ENCODE measurements at places on chromosomes 11 and 22.

GRCh38 chr11:57513911-57514537 is 1.5 kb downstream of the SLC43A1 start:
- no peak for DNase-seq

- no peak for DNase-seq
These were observed 61.5 kb upstream of the GRIA4 start for GRCh38 chr11:105548359-105548758.

GRCh38 chr11:130314184-130314749 is 450 bp downstream of the ZBTB44 start:
- peak; percentile 36 for DNase-seq

DNA sequence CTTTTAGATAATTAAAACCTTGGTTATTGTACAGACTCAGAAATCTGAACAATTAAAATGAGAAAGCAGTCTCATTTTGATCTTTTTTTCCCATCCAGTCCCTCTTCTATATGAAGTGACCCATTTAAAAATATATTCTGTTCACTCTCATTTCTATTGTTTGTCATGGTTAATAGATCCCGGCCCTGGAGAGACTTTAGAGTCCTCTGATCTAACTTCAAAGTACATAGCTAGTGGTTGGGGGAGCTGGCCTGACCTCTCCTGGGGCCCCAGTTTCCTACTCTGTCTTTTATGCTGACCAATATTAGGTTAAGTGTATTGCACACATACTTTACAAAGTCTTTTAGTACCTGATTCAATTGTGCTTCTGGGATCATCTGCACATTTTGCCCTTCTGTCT is 13.5 kb downstream of the MRPL48 start:
- DNase-seq, result no peak

DNA sequence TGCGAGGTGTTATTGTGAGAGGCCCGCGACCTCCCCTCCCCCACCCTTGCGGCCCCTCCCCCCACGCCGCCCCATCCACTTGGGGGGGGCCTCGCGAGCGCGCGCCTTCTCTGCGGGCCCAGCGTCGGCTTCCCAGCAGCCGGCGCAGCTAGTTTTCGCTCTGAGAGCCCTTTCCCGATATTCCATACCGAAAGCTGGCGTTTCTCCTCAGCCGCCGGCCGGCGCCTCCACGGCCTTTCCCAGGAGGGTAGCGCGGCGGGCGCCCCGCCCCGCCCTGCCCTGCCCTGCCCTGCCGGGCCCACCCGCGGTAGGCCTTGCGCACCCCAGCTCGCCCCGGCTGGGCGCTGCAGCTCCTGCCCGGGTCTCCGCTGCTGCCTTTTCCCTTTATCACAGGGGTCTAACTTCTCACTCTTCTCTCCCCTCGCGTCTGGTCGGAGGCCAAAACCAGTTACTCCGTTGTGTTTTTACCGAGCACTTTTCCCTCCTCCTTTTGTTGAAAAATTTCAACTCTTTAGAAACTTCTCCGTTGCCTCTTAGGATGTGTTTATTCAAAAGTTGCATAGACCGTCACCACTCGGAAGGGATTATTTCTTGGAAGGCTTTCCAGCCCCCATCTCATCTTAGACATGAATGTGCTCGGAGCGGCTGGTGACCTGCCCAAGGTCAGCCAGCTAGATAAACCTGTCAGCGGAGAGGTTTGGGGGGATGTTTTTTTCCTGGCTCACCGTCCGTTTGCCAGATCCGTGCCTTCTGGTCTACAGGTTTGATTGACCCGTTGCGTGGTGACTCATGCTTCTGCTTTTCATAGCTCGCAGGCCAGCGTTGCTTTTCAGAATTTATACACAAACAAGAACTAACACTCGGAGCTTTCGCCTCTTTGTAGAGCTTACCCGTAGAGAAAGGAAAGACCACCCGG is 648 bp downstream of the PAFAH1B2 start:
- DNase-seq, result peak; percentile 39

DNA sequence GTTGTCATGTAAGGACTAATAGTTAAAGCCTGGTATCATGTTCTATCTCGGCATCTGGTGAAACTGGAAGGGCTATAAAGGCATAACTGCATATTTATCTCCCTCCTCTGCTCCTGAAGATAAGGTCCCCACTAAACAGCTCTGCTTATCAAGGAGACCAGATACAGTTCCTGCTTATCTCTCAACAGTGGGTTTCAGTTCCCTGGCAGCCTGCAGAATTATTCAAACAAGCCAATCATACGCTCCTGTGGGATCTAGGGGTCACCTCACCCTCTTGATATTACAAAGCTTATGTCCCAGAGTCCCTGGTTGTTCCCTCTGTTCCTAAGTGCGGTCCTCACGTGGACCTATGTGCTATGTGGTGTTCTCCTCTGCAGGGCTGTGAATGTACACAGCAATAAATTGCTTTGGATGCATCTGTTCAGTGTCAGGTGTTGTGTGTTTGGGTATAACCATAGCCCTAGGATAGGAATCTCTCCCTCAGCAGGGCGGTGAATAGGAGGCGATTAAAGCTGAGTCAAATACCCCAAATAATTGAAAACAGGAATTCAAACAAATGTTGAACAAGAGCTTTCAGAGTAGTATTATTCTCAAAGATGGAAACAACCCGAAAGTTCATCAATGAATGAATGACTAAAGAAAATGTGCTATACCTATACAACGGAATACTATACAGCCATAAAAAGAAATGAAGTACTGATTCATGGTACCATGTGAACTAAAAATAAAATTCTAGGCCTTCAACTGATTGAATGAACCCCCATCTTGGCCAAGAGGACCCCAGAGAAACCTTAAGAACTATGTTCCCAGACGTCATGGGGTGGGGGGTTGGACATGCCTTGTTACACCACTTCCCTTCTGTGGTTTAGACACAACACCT is 3.1 kb upstream of the OOSP4A start:
- no peak for DNase-seq

GRCh38 chr22:32531228-32531627 is 56.6 kb downstream of the FBXO7 start:
- no peak for DNase-seq

DNA sequence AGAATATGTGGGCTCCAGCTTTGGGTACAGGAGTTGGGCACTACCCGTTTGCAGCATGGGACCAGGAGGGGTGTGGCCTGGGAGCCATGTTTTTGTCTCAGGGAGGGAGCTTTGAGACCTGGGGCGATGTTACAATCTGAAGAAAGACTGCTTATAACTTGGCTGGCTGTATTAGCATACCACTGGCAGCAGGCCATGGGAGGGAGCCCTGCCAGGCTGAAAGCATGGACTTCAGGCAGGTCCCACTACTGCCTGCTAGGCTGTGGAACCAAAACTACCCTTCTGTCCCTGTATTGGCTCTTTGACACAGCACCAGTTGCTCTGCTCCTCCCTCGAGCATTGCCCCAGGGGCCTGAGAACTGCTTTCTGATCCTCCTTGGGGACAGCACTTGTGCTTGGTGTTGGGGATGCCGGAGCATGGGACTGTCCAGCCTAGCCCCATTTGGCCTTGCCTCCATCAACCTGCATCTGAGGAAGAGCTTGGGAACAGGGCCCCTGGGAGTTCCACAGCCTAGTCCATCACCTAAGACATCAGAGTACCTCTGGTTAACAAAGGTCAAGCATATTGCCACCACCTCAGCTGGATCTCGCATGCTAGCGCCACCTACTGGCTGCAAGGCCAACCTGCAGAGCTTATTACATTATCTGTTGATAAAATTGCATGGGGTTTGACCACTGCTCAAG is 217.4 kb downstream of the SBF2 start:
- peak; percentile 15 for DNase-seq

GRCh38 chr11:134915212-134915611 is 503.2 kb upstream of the B3GAT1 start:
- no peak for DNase-seq

GRCh38 chr22:36684841-36685240 is 18.7 kb downstream of the CACNG2 start:
- no peak for DNase-seq

DNA sequence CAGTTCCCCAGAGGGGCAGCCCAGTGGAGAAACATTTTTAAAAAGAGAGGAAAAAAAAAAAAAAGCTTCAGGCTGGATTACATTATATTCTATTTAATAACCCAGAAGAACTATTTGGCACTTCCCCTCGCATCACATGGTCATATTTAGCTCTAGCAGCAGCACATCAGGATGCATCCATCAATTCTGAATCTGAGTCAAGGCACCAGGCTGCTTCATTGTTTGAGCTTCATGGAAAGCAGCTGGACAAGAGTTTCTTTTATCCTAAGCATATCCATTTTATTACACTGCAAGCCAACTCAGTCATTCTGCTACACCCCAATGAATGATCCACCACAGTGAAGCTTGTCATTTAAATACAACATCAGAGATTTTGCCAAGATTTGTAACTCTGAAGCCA is 10.0 kb downstream of the SPTY2D1 start:
- no peak for DNase-seq

DNA sequence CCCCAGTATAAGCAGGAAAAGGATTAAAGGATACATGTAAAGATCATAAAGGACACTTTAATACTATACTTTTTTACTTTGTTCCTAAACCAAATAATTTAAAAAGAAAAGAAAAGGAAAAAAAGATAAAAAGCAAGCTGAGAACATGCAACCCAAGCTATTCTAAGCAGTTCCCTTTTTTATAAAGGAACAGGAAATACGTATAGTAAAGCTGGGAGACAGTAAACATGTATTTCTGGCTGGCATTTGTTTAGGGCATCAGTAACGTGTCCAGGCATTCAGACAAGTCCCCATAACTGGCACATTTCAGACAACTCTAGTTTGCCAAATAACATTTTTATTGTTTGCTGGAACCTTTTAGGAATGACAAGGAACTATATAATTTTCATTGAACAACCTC is 24.9 kb downstream of the BCO2 start:
- no peak for DNase-seq

DNA sequence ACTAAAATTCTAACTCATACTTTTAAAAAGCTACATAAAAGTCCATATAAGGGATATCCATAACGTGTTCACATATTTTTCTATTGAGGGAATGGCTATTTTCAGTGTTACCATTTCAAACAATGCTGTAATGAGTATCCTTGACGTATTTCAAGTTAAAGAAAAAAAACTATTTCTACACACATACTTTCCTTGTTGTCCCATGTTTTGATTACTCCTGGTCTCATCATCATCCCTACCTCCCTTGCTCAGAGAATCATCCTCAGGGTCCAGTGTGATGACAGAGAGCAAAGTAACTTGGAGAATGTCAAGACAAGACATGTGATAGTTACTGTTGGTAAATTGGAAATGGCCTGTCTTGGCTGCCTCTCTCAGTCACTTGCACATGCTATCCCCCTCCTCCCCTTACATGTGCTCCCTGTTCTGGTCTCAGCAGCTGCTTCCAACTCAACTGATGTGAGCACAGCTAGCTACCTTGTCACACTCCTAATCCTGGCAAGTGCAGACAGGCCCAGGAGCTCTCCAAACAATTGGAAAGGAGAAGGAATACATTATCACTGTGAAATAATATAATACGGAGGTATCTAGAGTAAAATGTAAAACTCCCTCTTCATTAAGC is 21.8 kb downstream of the NUMA1 start:
- no peak for DNase-seq

GRCh38 chr11:72436661-72437060 is 2.3 kb upstream of the CLPB start:
- no peak for DNase-seq

GRCh38 chr11:13339195-13340153 is 61.9 kb downstream of the BMAL1 start:
- no peak for DNase-seq

- DNase-seq, result no peak
These were observed 862.8 kb downstream of the FAM181B start for GRCh38 chr11:81870815-81871214.

GRCh38 chr11:104484804-104485554 is 321.0 kb upstream of the PDGFD start:
- no peak for DNase-seq

- peak; percentile 13 for DNase-seq
These were observed 2193.4 kb upstream of the RAG2 start for GRCh38 chr11:38791346-38791961.

- no peak for DNase-seq
These were observed 194.3 kb upstream of the BDNF start for GRCh38 chr11:27894552-27894951.

DNA sequence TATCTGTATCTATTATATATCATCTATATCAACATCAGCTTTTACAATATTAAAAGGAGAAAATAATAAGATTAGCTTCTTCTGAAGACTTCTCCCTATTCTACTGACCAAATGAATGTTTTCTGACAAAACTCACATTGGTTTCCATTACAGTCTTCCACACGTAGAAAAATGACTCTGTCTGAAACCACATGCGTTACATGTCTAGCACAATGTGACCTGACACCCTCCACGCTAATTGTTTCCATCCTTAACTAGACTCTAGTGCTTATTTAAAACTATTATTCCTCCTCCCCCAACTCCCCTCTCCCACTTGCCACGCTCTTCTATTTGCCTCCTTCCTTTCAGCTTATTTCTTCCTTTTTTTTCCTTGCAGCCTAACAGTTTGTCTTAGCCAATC is 172.1 kb downstream of the ADAMTS15 start:
- no peak for DNase-seq

GRCh38 chr11:59437770-59438169 is 1.5 kb downstream of the OR5A1 start:
- no peak for DNase-seq

DNA sequence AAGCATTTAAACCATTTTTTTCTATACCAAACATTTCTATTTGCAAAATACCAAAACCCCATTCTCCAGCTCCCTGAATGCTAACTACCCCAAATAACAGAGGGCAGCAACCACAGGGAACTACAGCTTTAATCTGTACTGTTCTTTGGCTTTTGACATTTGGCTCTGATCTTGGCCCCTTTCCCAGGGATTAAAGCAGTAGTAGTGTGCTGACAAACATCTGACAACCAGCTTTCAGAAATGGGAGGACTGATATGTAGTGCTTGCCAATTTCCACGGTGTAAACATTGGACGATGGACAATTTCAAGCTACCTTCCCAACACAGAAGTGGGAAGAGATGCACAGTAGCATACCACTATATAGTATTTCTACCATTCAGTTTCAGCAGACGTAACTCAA is 88.4 kb upstream of the TEAD1 start:
- DNase-seq, result no peak

- DNase-seq, result no peak
These were observed 4.5 kb upstream of the TP53I11 start for GRCh38 chr11:44955015-44955738.

GRCh38 chr11:111097191-111097590 is 148.3 kb upstream of the POU2AF2 start:
- no peak for DNase-seq

- DNase-seq, result no peak
These were observed 281.2 kb downstream of the CADM1 start for GRCh38 chr11:115222863-115223530.

DNA sequence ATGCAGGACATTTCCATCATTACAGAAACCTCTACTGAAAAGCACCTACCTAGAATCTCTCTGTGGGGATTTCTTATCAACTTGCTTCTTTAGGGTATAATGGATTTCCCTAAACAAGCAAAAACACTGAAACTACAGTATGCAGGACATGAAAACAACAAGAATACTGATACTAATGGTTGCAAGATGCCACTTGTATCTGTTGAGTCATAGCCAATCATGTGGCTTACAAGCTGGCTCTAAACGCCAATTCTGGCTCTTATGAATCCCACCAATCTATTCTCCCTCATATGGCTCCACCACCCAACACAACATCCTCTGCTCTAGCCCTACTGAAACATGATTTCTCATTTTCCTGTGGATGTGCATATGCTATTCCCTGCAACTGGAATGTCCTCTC is 22.6 kb downstream of the TENM4 start:
- no peak for DNase-seq

GRCh38 chr22:23184764-23185113 is 4.4 kb downstream of the BCR start:
- no peak for DNase-seq

GRCh38 chr22:43554694-43555365 is 143.0 kb downstream of the MPPED1 start:
- DNase-seq, result no peak
